ENCODE measurements at places on chromosomes 1 and 21.
A peak's percentile ranks its signal among the peaks of the same experiment; 100 is the strongest.

GRCh38 chr1:87728169-87728568, 399.5 kb downstream of the LMO4 start:
- DNase-seq = no peak

DNA sequence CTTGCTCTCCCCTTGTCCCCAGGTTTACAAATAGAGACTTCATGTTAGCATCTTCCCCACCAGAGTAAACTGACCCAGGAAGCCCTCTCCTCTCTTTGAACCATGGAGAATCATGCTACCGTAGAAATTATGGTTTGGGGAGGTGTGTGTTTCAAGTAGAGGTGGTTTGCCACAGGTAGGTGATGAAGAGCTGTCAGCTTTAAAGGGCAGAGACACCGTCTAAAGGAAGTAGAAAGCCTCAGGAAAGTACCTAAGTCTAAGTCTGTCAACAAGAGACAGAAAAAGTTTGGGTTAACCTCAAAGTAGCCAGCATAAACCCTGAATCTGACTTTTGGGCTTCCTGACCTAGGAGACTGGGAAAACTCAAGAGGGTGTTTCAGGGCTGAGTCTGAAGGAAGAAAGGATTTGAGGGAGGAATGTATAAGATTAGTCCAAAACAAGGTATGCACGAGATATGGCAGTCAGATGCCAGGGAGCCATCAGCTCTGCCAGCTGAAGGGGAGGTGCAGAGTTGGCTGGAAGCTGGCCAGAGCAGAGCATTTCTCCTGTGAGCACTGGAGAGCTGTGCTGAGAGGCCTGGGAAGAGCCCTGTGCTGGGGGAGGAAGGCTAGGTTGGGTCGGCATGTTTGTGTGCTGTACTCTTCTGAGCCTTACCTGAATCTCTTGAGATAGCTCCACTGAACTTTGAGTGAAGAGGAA, 14.3 kb downstream of the ADAMTSL4 start:
- DNase-seq = peak; percentile 83

DNA sequence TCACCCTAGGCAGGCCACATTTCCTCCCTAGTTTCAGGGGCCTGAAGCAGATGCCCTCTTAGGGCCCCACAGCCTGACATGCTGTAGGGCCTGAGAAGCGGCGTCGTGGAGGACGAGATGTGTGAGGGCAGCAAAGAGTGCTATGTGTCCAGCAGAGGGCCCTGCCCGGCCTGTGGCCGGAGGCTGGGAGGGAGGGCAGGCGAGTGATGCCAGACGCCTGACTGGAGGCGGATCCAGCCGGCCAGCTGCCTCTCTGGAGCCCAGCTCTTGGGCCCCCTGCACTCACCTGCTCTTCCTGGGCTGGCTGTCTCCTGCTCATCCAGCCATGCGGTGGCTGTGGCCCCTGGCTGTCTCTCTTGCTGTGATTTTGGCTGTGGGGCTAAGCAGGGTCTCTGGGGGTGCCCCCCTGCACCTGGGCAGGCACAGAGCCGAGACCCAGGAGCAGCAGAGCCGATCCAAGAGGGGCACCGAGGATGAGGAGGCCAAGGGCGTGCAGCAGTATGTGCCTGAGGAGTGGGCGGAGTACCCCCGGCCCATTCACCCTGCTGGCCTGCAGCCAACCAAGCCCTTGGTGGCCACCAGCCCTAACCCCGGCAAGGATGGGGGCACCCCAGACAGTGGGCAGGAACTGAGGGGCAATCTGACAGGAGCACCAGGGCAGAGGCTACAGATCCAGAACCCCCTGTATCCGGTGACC, at the start of gene GPR37L1:
GPR37L1 (plus strand) TSS at position 279 of the 697 bp plus-strand sequence; CDS start at position 326, 47 bp downstream.
- no peak for DNase-seq

DNA sequence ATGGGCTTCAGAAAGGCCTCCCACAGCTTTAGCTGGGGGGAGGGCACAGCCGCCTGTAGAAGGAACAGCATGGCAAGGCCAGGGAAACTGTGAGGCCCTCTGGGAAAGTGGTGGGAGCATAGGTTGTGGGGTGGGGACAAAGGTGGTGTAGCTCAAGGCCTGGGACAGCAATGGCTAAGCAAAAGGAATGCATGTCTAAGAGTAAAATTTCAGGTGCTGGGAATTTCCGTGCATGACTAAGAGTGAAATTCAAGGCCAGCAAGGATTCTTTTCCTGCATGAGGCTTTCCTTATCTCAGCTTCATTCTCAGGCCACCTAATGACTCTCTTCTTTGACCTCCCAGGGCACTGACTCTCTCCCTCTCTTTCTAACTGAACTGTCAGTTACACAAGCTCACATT, 86.5 kb upstream of the WNT4 start:
- DNase-seq = no peak

DNA sequence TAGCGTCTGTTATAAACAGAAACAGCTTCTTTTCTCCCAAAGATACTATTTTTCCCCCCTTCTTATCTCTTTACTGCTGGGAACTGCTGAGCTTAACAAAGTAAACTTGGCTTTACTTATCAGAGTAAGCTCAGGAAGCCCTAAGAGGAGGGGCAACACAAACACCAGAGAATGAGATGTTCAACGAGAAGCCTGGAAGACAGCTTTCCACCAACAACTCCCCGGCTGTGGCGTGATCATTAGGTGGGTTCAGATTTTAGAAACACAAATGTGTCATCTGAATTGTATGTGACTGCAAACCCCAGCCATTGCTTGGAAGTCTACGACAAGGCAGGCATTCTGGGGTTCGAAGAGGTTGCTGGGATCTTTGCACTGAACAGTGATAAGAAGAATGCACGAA, 181.2 kb upstream of the ESRRG start:
- no peak for DNase-seq

DNA sequence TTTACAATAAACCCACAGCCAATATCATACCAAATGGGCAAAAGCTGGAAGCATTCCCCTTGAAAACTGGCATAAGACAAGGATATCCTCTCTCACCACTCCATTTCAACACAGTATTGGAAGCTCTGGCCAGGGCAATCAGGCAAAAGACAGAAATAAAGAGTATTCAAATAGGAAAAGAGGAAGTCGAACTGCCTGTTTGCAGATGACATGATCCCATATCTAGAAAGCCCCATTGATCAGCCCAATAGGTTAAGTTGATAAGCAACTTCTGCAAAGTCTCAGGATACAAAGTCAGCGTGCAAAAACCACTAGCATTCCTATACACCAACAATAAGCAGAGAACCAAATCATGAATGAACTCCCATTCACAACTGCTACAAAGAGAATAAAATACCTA, 235.5 kb downstream of the DPYD start:
- no peak for DNase-seq

DNA sequence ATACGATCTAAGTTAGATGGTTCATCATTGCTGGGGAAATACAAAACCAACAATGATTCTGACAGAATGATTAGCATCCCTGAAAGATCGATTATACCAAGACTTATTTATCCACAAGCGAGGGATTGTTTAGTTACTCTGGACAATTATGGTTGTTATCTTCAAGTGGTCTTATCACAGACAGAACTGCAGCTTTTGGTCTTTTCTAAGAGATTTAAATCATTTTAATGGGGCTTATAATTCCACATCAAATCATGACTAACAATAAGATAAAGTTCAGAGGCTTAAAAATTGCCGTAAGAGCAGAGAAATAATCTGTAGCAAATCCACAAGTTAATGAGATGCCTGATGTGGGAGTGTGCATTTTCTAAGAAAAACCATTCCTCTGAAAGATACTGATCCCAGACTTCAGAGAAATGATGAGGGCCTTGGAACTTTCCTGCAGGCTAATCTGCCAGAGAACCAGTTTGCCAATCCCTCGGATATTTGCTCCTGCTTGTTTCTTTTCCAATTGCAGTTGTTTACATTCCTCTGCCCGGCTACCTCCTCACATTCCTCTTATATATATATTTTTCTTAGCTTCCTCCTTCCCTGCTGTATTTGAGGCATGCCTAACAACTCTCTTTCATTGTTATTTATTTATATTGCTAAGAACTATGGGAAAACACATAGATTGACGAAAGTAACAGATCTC, 134.8 kb downstream of the BACH1 start:
- DNase-seq = no peak

GRCh38 chr1:230786385-230786753, 39.2 kb downstream of the CAPN9 start:
- no peak for DNase-seq

DNA sequence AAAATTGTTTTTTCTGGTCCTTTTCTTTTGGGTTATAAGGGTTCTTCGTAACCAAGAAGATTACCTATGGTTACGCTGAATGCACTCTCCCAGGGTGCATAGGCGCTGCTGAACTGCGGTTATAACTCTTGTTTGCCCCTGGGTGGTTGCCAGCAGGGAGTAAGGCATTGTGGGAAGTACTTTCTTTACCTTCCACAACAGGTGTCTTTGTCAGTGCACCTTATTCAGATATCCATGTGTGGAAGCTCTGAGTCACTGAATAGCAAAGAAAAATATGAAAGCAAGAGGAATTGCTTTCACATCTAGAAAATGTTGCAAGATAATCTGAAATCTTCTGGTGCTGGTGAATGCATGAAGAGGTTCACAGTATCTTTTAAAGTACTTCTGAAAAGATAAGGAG, 124.4 kb upstream of the CACYBP start:
- no peak for DNase-seq

DNA sequence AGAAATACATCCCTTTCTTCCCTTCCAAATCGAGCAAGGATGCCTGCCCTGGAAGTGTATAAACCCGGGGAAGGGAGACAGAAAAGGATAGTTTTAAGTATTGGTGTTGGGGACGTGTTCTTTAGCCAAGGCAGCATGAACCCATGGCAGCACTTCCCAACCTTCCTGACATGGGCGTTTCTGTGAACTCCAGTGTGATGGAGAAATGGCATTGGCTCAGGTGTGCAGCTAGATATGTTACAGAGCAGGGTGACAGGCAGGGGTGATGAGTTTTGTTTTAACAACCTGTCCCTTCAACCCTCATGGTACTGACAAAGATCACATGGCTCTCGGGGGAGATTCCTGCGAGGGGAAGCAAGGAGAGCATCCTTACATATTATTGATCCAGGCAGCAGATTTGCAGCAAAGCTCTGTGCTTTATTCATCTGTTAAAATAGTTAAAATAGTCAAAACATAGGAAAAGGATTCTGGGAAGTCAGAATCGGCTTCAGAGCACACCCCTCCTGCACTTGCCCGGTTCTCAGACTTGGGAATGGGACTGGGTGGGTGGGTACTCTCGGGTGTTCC, 4.0 kb downstream of the MX1 start:
- no peak for DNase-seq

- DNase-seq = no peak
Measured at GRCh38 chr1:230114237-230114651, 47.2 kb downstream of the GALNT2 start.

DNA sequence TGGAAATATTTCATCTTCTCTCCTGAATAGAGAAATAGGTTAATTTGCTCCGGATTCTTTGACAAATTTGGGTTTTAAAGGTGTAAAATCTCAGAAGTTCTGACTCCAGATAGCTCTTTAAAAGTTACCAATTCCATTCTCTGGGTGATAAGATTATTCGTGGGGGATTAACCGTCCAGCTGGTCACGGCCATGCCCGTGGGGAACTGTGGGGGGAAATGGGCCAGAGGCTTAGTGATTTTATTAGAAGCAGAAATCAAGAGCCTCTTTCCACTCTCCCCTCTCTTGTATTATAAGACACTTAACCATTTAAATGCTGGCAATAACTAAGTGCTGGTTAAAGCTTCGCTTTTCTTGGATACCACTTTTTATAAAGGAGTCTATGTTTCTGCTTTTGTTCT, 376.4 kb upstream of the KAZN start:
- DNase-seq = no peak

DNA sequence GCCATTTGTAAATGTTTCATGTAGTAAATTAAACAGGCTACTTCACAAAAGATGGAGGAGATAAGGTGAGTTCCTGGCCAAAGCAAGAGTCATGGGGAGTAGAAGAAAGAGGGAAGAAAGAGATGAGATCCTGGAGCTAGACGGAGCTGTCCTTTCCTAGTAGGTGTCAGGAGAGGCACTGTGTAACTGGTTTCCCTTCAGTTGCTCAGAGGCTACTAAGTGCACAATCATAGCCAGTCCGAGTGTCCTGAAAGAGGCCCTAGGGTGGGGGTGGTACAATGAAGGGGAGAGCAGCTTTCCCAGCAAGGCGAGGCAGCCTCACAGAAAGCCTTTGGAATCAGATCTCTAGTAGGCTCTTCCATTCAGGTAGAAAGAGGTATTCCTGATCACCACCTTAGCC, 390.9 kb downstream of the KCNH1 start:
- DNase-seq = no peak

- peak; percentile 1 for DNase-seq
Measured at GRCh38 chr1:219041818-219042217, 131.9 kb upstream of the LYPLAL1 start.

DNA sequence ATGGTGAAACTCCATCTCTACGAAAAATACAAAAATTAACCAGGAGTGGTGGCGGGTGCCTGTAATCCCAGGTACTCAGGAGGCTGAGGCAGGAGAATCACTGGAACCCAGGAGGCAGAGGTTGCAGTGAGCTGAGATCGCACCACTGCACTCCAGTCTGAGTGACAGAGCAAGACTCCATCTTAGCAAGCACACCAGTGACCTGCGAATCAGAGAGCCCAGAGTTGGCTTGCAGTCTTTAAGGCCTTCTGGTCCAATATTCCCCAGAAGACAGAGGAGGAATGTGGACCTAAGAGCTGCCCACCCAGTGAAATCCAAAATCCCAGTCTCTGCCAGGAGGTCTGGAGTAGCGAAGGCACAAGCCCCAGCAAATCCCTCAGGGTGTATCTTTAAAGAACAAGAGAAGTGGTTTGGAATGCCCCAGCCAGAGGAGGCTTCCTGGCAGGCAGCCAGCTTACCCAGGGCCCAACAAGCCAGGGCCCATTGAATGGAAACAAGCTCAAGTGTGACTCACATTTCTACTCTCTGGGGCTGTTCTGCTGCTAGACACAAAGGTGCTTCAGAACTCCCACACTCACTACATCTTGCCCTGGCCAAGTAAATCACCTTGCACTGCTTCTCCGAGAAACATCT, 23.9 kb downstream of the GPR161 start:
- DNase-seq = peak; percentile 85

- DNase-seq = peak; percentile 12
Measured at GRCh38 chr21:31730712-31731055, 1.2 kb downstream of the SCAF4 start.

- peak; percentile 22 for DNase-seq
Measured at GRCh38 chr1:179743679-179744400, 749 bp downstream of the FAM163A start.

GRCh38 chr1:180261524-180262155, 31.6 kb downstream of the LHX4 start:
- no peak for DNase-seq

- no peak for DNase-seq
Measured at GRCh38 chr1:1069711-1070676, 4.1 kb downstream of the RNF223 start.

GRCh38 chr1:4969556-4970129, 315.2 kb downstream of the AJAP1 start:
- no peak for DNase-seq

DNA sequence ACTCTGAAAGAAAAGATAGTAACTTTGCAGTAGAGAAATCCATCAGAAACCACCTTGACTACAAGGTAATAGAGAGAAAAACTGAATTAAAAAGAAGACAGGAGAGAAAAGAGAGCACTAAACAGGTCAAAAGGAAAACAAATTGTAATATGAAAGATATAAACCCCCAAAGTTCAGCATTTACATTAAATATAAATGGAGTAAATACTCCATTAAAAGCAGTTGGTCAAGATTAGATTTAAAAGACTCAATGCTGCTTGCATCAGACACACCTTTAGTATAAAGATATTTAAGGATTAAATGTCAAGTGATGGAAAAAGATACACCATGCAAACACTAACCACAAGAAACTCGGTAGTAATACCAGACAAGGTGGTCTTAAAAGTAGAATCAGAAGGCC, 110.5 kb downstream of the PEX14 start:
- DNase-seq = no peak

- no peak for DNase-seq
Measured at GRCh38 chr1:28592321-28593071, 431 bp downstream of the RAB42 start.

GRCh38 chr21:45576838-45577737, 34.8 kb upstream of the SLC19A1 start:
- no peak for DNase-seq

Measured in MG63 (cell line).